ENCODE measurements at places on chromosomes 7 and 10.

- DNase-seq: peak; percentile 86
Measured at GRCh38 chr10:72171175-72171630, 44.6 kb upstream of the ANAPC16 start.

DNA sequence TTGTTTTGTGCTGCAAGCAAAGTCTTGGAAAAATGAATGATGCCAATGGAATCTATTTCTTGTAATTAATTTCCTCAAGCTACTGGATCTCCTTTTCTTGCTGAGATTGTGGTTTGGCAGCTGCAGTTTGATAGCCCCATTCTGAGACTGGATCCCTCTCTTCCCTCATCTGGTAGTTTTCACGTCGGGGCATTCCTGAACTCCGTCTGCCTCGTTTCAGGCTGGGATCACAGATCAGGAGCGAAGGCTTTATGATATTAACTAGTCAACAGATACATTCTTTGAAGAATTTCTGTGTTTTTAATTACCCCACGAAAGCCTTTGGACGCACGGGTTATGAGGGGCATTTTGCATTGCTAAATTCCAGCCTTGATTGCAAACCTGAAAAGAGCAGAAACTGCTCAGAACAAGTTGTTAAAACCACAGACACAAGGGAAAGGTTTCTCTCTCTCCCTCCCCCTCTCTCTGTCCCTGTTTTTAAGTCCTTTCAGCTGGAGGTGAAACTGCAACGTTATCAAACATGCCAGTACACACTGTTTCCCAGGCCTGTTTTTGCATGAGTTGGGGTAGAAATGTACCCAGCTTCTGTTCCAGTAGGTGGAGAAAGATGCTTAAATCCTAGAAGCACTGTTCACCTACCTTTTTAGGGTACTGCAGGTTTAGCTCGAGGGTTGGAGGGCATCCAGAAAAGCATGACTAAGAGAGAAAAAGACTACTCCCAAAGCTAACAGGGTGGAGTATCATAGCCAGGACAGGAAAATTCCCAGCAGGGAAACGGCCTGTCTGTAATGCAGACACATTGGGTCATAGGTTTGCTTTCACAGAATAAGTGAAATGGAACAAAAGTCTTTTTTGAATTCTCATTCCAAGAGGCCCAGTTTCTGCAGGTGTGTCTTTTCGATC lies 124.3 kb downstream of the CUX1 start:
- DNase-seq: peak; percentile 71

DNA sequence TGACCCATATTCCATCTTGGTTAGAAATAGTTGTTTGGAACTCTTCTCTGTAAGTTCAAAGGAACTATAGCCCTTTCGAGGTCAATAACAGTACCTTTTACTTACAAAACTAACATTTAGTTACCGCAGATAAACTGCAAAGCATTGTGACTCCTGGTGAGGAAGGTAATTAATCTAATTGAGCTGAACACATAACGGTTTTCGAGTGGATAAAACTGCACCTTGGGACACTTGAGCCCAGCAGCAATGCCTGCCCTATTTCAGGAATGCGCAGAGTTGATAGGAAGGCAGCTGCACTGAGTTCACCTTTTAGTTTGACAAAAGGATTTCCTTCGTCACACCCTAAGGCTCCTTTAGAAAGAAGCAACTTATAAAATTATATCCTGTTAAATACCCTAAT lies 75.4 kb downstream of the JAZF1 start:
- DNase-seq: no peak

GRCh38 chr7:105010504-105011130 lies 3.4 kb upstream of the KMT2E start:
- DNase-seq: no peak

DNA sequence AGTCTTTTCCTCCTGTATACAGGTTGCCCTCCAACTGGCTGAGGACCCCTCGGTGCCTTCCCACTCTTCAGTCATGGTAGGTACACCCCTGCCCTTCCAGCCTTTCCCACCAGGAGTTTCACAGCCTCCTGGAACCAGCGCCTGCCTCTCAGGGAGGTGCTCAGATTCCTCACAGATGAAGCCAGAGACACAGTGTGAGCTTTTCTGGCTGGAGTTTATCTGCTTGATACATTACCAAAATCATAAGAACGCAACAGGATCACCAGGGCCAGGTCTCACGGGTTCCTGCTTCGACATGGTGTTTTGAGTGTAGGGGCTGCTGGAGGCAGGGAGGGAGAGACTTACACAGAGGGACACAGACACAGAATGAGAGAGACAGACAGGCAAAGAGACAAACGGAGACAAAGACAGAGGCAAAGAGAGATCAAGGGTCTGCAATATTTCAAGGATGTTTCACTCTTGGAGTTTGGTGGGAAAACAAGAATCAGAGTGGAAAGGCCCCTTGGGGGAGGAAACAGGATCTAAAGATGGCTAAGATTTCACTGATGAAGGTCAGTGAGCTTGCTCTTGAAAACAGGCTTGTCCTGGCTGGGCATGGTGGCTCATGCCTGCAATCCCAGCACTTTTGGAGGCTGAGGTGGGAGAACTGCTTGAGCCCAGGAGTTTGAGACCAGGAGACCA lies 6.5 kb upstream of the INMT start:
- DNase-seq: no peak

- no peak for DNase-seq
Measured at GRCh38 chr7:7231000-7231399, 48.7 kb downstream of the C1GALT1 start.

DNA sequence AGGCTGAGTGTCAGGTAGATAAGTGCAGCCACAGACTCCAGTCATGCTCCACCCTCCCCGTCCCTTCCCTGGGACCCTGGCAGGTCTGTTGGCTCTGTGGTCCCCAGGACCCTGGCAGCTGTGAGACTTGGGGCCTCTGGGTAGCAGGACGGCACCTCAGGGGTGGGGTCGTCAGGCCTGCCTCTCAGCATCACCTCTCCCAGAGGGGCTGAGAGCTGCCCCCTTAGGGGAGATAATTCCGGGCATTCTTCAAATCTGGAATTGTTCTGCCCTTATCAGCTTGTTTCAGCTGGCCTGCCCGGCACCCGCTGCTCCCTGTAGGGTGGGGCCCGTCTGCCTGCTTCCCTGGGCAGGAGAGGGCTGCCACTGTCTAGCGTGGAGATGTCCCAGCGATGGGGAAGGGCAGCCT lies 23.3 kb downstream of the PODXL start:
- DNase-seq: no peak

GRCh38 chr10:18087355-18087754 lies 52.9 kb upstream of the CACNB2 start:
- no peak for DNase-seq

GRCh38 chr7:8627325-8627724 lies 193.9 kb downstream of the NXPH1 start:
- DNase-seq: no peak

Measured in epithelial cell of prostate (primary cell).